Suprapubic skin (tissue), 4 donors: ENCODE measurements at places on chromosomes 12 and 14. TPM values are rescaled to one million over a fixed set of nuclear protein-coding genes. Genes with fewer than 3 reads are reported as not detected.

Gene AREL1
- total RNA-seq, result 44.2 TPM

Gene ETFBKMT
- 2.4 TPM for total RNA-seq

- H3K27ac ChIP-seq, result no peak overlapping the region
- no peaks in the 10 kb centered on the region for H3K4me1 ChIP-seq
- no peaks in the 10 kb centered on the region for H3K27me3 ChIP-seq
- no peak overlapping the region for H3K4me3 ChIP-seq
- DNase-seq, result no peak
Measured at GRCh38 chr12:90017316-90017715, 308.7 kb upstream of the ATP2B1 start.

DNA sequence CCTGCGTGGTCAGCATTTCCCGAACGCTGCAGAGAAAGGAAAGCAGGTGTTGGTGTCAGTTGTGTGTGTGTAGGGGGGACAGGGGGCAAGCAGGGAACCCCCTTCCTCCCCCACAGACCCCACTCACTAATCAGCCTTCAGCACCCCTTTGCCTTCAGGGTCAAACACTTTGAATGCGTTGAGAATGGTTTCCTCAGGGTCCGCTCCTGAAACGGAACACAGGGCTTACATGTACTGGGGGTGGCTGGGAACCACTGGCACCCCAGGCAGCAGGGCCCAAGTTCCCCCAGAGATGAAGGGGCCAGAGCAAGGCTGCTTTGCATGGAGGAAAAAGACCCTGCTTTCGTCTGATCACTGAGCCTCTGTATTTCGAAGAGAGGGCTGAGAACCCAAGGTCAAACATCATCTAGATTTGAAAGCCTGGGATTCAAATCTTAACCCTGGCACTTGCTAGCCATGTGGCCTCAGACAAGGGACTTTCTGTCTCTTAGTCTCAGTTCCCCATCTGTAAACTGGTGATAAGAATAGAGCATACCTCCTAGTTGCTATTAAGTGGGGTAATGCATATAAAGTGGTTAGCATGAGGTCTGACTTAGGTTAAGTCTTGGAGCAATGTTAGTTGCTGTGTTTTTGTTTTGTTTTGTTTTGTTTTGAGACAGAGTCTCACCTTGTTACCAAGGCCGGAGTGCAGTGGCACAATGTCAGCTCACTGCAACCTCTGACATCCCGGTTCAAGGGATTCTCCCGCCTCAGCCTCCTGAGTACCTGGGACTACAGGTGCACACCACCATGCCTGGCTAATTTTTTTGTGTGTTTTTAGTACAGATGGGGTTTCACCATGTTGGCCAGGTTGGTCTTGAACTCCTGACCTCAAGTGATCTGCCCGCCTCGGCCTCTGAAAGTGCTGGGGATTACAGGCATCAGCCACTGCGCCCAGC, 7.0 kb downstream of the MYL2 start:
- peaks cover 12% of the 10 kb centered on the region for H3K27me3 ChIP-seq
- no peaks in the 10 kb centered on the region for H3K4me1 ChIP-seq
- no peak overlapping the region for H3K27ac ChIP-seq
- no peak for DNase-seq
- no peaks in the 10 kb centered on the region for H3K36me3 ChIP-seq

Gene WASHC4
- 33.6 TPM for total RNA-seq

DNA sequence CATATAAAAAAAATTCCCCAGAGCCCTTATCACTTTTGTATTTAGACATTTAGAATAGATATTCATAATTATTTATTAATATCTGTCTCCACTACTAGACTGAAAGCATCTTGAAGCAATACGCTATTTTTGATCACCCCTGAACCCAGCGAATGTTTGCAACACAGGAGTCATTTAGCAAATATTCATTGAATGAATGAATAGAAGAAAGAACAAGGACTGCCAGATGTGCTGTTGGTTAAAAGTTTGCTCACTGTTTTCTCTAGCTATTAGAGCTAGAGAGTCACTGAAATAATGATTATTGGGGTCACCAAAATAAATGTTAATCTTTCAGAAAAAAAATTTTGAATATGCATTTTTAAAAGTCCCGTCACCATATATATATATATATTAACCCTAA, 174.3 kb downstream of the ACSS3 start:
- H3K27me3 ChIP-seq, result no peaks in the 10 kb centered on the region
- no peak for DNase-seq
- no peak overlapping the region for H3K4me3 ChIP-seq
- H3K4me1 ChIP-seq, result no peaks in the 10 kb centered on the region
- no peaks in the 10 kb centered on the region for H3K36me3 ChIP-seq

DNA sequence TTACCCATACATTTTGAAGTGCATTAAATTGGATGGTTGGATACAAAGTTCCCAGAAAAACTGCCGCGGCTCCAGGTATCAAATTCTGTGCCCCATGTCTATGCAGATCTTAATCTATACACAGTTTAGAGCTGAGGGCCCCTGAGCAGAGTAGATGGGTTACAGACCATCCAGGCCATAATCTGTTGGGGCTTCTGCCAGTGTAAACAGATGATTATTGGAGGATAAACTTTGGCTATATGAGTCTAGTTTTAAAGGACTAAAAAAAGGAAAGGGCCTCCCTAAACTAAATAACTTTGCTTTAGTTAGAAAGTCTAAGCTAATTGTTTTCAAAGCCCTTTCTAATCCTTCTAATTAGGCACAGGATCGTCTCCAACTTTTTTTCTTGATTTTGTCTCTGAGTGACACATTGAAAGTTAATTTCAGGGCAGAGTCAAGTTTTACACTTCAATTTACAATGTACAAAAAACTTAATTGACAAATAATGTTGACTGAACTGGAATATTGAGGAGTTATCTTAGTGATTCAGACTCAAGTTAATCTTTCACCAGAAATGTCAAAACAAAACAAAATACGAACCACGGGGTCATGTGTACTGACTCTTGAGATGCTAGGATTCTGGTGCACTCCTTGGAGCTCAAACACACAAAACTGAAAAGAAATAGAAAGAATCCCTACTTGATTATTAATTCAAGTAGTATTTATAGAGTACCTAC, 133.9 kb upstream of the SCAF11 start:
- no peaks in the 10 kb centered on the region for H3K36me3 ChIP-seq
- no peak for DNase-seq
- no peak overlapping the region for H3K27ac ChIP-seq
- H3K4me1 ChIP-seq, result peaks cover 7% of the 10 kb centered on the region
- H3K4me3 ChIP-seq, result no peak overlapping the region

DNA sequence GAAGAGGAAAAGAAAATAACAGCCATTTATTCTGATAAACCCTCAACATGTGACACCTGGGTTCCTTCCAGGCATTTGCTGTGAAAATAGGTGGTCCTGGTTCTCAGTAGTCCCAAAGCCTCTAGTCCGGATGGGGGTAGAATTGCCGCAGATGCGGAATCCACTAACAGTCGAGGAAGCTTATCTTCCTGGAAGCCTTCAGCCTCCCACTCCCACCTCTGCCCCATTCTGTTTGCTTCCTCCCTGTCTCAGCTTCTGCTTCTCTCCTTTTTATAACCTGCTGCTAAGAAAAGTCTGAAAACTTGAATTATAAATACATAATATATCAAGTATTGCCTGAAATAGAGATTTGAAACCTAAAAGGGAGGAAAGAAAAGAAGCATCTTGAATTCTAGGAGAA, 14.0 kb upstream of the MAP3K9 start:
- H3K4me3 ChIP-seq, result no peak overlapping the region
- no peak overlapping the region for H3K27ac ChIP-seq
- peaks cover 14% of the 10 kb centered on the region for H3K4me1 ChIP-seq

- H3K27me3 ChIP-seq, result peaks cover 68% of the 10 kb centered on the region
- DNase-seq, result no peak
- H3K36me3 ChIP-seq, result no peaks in the 10 kb centered on the region
- no peak overlapping the region for H3K27ac ChIP-seq
Measured at GRCh38 chr12:48972952-48973483, 1.5 kb upstream of the WNT10B start.

DNA sequence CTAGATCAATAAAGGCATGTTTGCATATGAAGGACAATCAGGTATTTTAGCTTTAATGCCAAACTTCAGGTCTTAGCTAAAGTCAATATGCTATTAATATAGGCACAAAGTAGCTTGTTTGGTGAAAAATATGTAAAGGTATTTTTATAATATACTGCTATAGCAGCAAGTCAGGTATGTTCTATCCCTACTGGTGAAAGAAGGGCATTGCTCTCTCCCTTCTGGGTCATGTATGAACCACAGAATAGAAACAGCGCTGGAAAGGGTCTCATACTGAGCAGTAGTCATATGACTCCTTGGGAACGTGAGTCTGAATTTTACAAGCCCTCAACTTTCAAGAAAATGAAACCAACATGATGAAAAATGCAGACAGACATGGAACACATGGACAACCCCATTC, 314.6 kb downstream of the GRIN2B start:
- no peak overlapping the region for H3K4me3 ChIP-seq
- DNase-seq, result no peak
- peaks cover 2% of the 10 kb centered on the region for H3K27me3 ChIP-seq
- no peaks in the 10 kb centered on the region for H3K4me1 ChIP-seq
- H3K27ac ChIP-seq, result no peak overlapping the region
- no peaks in the 10 kb centered on the region for H3K36me3 ChIP-seq

Gene BMAL2
- total RNA-seq, result 16.6 TPM

- H3K27ac ChIP-seq, result no peak overlapping the region
- no peak overlapping the region for H3K4me3 ChIP-seq
- DNase-seq, result no peak
- peaks cover 21% of the 10 kb centered on the region for H3K36me3 ChIP-seq
- peaks cover 4% of the 10 kb centered on the region for H3K4me1 ChIP-seq
- no peaks in the 10 kb centered on the region for H3K27me3 ChIP-seq
Measured at GRCh38 chr14:99393059-99393655, 87.5 kb downstream of the SETD3 start.

GRCh38 chr14:54789781-54790480, 112.7 kb downstream of the GCH1 start:
- DNase-seq, result no peak
- no peaks in the 10 kb centered on the region for H3K4me1 ChIP-seq
- peaks cover 30% of the 10 kb centered on the region for H3K36me3 ChIP-seq
- no peaks in the 10 kb centered on the region for H3K27me3 ChIP-seq

GRCh38 chr12:91628656-91629055, 446.0 kb upstream of the DCN start:
- H3K27me3 ChIP-seq, result no peaks in the 10 kb centered on the region
- no peaks in the 10 kb centered on the region for H3K4me1 ChIP-seq
- H3K36me3 ChIP-seq, result no peaks in the 10 kb centered on the region
- no peak overlapping the region for H3K4me3 ChIP-seq
